ENCODE measurements at places on chromosomes 12 and 14.

DNA sequence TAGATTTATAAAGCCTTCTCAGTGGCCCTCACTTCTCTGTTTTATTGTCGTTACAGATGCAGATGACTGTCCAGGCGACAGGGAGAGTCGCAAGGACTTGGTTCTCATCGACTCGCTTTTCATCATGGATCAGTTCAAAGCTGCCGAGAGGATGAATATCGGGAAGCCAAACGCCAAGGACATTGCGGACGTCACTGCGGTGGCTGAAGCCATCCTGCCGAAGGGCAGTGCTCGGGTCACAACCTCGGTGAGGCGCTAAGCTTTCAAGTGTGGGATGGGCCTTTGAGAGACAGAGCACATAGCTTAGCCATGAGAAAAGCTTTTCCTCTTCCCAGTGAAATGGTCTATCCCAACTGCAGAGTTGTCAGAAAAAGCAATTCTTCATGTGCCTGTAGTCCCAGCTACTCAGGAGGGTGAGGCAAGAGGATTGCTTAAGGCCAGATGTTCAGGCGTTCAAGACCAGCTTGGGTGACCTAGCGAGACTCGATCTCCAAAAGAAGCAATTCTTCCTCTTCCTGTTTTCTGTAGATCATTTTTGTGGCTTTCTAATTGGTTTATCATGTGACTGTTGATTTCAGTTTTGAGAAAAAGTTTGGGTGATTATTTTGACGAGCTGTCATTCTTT is 56.4 kb downstream of the EP400 start:
- no peak for DNase-seq

DNA sequence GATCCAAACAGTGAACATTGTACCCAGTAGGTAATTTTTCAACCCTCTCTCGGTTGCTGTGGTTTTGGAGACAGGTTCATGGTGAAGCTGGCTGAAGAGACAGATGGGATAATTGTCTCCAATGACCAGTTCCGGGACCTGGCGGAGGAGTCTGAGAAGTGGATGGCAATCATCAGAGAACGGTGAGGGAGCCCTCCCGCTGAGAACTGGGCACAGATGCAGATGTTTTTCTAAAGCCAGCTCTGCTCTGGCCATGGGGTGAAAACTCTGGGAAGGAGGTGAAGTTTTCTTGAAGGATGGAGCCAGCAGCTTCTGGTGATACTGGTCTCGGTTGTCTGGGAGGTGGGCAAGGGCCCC is 6.2 kb downstream of the KHNYN start:
- DNase-seq: no peak

DNA sequence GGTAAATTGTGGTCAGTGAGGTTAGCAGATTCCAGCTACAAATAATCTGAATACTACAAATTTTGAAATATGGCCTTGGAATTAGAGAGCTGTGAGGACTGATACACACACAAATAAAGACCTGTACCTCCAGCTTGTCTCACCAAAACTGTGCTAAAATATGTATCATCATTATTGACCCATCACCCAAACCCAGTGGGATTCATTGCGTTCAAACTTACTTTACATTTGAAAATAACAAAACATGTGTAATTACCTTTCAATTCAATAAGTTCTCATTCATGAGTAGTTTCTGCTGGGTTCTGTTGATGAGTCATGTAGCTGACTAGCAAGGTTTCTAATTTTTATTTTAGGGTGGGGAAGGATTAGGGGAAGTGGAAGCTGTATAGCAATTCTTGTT is 170.9 kb downstream of the MSRB3 start:
- DNase-seq: no peak

DNA sequence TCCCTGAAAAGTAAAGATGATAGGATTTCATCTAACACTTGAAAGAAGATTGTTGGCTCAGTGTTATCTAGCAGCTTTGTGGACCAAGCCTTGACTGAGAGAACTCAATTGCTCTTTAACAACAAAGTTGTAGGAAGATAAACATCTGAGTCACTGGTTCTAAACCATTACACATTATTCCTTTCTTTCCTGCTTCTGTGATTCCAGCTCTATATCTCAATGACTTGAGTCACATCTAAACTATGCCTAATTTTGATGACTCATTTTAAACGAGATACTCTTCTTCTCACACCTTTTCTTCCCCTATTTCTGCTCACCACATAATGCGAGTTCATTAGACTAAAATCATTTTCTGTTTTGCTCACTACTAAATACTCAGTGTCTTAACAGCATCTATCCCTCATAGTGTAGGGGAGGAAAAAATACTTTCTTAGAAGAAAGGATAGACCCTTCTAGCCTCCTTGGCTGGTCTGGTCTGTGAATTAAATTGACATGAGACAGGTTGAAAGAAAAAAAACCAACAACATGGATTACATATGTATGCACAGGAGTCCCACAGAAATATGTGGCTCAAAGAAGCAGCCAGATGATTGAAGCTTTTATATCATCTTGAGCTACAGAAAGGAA is 201.4 kb downstream of the C12orf50 start:
- DNase-seq: no peak

DNA sequence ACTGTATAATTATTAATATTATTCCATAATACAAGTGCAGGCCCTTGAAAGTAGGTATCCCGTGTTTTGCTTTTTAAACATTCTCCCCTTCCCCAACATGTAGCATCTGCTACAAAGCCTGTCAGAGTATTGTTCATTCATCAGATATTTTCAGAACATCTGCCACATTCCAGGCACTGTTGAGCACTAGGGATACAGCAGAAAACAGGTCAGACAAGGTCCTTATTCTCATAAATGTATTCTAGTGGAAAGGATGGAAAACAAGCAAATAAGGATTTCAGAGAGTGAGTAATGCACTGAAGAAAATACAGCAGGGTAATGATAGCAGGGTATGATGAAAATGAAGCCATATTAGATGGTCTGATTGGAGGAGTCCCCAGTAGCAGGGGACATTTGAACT is 3.8 kb downstream of the ERP29 start:
- no peak for DNase-seq

- DNase-seq: no peak
Measured at GRCh38 chr14:71554323-71554722, 377.9 kb upstream of the RGS6 start.

DNA sequence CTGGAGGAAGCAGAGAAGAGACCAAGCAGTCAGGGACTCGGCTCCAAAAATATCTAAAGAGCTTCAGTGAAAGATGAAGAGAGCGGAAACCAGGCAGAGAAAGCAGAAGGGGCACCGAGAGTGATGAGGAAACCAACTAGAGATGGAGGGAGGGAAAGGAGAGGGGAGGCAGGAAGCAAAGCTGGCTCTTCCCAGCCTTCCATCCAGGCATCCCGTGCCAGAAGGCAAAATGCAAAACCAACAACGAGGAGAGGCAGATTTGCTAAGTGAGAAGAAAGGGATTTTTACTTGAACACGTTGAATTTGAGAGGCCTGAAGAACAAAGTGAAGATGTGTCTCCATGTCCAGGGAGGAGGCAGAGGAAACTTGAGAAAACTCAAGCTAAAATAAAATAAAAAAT is 90.1 kb downstream of the NUAK1 start:
- no peak for DNase-seq

DNA sequence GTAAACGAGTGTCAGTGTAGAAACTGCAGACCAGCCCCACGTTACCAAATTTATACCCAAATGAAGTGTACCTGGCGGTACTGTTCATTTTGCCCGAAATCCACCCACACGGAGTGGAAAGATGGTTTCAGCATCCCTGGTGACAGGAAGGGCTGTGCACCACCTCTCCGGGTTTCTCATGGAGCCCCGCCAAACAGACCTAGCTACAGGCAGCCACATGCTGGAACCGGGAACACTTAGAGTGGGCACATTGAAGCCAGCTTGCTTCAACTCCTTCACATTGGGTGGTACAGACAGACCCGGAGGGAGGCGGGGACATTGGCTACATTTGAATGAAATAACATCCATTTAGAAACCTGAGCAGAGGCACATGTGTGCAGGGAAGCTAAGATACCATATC is 84.4 kb downstream of the PPP2R5C start:
- DNase-seq: no peak

All from NCI-H2081 treated with DMSO at 0.1 percent for 48 hours (cell line).